B cell (primary cell): ENCODE measurements at places on chromosomes 7 and 10. TPM values are rescaled to one million over a fixed set of nuclear protein-coding genes. Genes with fewer than 3 reads are reported as not detected.

IDI1 gene
- total RNA-seq, result 59.8 and 60.7 TPM in 2 replicates

OR2A5 gene
- not detected in 2 replicates for total RNA-seq

C10orf105 gene
- not detected in 2 replicates for total RNA-seq

SAMD9L gene
- 45.3 and 45.8 TPM in 2 replicates for total RNA-seq

MEIG1 gene
- total RNA-seq, result 0.69 TPM in 1 of 2 replicates, not detected in the other

SPOCK2 gene
- total RNA-seq, result 133 and 139 TPM in 2 replicates

C10orf90 gene
- not detected in 2 replicates for total RNA-seq

SMKR1 gene
- total RNA-seq, result 2.9 and 3.8 TPM in 2 replicates

FAM25C gene
- not detected in 2 replicates for total RNA-seq

NRG3 gene
- not detected in 2 replicates for total RNA-seq

CLCN1 gene
- total RNA-seq, result not detected in 2 replicates

CLDN3 gene
- total RNA-seq, result not detected in 2 replicates

RARRES2 gene
- total RNA-seq, result 0.46 TPM in 1 of 2 replicates, not detected in the other

NRCAM gene
- 3.6 and 4.6 TPM in 2 replicates for total RNA-seq

ZNF511 gene
- total RNA-seq, result 40.3 and 45.1 TPM in 2 replicates
